ENCODE measurements at places on chromosomes 4 and X. TPM values are rescaled to one million over a fixed set of nuclear protein-coding genes. Genes with fewer than 3 reads are reported as not detected.

The ETDA gene
- not detected for total RNA-seq

DNA sequence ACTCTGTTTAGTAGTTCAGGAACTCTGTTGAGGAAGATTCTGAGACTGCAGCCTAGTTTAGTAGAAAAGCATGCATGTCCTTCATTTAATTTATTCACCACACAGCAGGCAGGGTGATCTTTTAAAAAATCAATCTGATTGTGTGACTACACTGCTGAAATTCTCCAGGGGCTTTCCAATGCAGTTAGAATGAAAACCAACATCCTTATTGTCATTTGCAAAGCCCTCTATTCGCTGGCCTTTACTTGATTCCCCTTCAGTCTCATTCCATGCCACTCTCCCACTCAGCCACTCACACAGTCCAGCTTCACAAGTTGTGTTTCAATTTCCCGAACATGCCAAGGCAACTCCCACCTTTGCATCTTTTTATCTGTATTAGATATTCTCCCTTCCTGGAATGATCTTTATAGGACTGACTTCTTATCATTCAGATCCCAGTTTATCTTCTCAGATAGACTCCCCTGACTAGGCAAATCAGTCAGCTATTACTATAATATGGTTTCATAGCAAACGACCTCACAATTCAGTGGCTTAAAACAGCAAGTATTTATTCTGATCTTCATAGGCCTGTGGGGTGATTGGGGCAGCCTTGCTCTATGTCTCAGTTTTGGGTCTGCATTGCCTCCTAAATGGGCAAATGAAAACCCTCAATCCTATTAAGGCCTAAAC lies 21.3 kb upstream of the FTHL17 start:
- no peaks in the 10 kb centered on the region for H3K27me3 ChIP-seq
- no peak overlapping the region for H3K4me3 ChIP-seq
- H3K36me3 ChIP-seq = no peaks in the 10 kb centered on the region

- H3K4me1 ChIP-seq = no peaks in the 10 kb centered on the region
- no peak for DNase-seq
- no peak overlapping the region for H3K27ac ChIP-seq
- no peaks in the 10 kb centered on the region for H3K36me3 ChIP-seq
Measured at GRCh38 chr4:830601-831482, 4.9 kb upstream of the CPLX1 start.

The POF1B gene
- not detected for total RNA-seq

GRCh38 chrX:119784747-119785446 lies 6.5 kb downstream of the RPL39 start:
- peak; percentile 23 for DNase-seq
- no peak overlapping the region for H3K27ac ChIP-seq
- no peak overlapping the region for H3K4me3 ChIP-seq

DNA sequence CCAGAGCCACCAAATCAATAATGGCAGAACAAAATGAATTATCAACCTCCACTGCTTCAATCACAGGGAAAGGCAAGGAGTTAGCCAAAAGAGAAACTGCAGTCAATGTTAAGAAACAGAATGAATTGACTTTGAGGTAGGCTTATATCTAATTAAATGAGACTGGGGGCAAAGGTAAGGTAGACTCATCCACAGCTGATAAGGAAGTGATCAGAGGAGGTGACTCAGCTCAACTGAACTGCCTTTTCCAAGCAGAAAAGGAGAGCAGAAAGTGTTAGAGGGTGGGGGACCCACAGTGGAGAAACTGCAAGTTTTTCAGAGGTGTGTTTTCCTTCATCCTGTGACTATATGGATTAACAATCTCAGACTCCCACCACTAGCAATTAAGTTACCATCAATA lies 345.8 kb upstream of the PPARGC1A start:
- no peaks in the 10 kb centered on the region for H3K36me3 ChIP-seq
- no peaks in the 10 kb centered on the region for H3K27me3 ChIP-seq
- no peaks in the 10 kb centered on the region for H3K4me1 ChIP-seq
- H3K27ac ChIP-seq = no peak overlapping the region

The EOLA2 gene
- 24.3 TPM for total RNA-seq

GRCh38 chrX:154036513-154036912 lies 16.8 kb upstream of the IRAK1 start:
- H3K36me3 ChIP-seq = peaks cover 5% of the 10 kb centered on the region
- DNase-seq = no peak
- no peak overlapping the region for H3K27ac ChIP-seq
- no peaks in the 10 kb centered on the region for H3K27me3 ChIP-seq

The DCAF16 gene
- total RNA-seq = 29.0 TPM

GRCh38 chrX:140050906-140051305 lies 85.6 kb upstream of the CXorf66 start:
- no peaks in the 10 kb centered on the region for H3K36me3 ChIP-seq
- DNase-seq = no peak
- no peak overlapping the region for H3K4me3 ChIP-seq
- no peaks in the 10 kb centered on the region for H3K4me1 ChIP-seq
- no peaks in the 10 kb centered on the region for H3K27me3 ChIP-seq
- no peak overlapping the region for H3K27ac ChIP-seq

DNA sequence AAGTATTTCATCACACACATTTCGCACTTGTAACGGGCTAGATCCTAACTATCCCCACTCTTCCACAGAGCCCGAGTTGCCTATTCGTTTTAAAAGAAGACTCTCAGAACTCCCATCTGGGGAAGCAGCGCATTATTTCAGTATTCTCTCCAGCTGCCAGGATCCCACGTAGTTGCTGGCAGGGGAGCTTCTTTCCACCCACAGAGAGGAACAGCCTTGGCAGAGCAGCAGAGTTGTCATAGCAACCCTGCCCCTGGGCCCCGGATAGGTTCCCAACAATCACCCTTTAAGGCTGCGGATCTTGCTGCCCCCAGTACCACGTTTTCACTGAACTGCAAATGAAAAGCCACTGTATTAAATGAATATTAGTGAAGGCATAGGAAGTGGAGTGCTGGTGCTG lies 106.7 kb downstream of the GPM6A start:
- H3K4me1 ChIP-seq = no peaks in the 10 kb centered on the region
- no peaks in the 10 kb centered on the region for H3K36me3 ChIP-seq
- DNase-seq = no peak
- no peaks in the 10 kb centered on the region for H3K27me3 ChIP-seq
- H3K4me3 ChIP-seq = no peak overlapping the region
- H3K27ac ChIP-seq = no peak overlapping the region

- H3K4me3 ChIP-seq = no peak overlapping the region
- no peaks in the 10 kb centered on the region for H3K4me1 ChIP-seq
- no peaks in the 10 kb centered on the region for H3K27me3 ChIP-seq
Measured at GRCh38 chr4:103144926-103145325, 45.3 kb upstream of the BDH2 start.

All from endothelial cell of umbilical vein (primary cell).